NCI-H2081 treated with DMSO at 0.1 percent for 48 hours (cell line): ENCODE measurements at places on chromosomes 11 and 22.

DNA sequence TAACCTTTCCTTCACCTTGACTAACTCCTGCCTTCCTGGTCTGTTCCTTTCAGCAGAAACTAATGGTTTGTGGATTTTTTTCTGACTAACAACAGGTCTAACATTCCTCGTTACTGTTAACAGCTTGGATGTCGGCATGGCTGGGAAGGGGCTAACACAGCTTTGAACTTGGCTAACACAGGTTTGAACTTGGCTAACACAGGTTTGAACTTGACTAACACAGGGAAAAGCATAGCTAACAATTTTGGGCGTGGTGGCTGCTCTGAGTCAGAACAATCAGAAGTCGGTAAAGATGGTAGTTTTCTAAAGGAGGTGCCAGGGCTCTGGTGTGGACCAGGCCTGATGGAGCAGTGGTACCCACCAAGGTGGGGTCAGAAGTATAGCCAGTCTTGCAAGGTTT lies 16.1 kb downstream of the MIAT start:
- no peak for DNase-seq

DNA sequence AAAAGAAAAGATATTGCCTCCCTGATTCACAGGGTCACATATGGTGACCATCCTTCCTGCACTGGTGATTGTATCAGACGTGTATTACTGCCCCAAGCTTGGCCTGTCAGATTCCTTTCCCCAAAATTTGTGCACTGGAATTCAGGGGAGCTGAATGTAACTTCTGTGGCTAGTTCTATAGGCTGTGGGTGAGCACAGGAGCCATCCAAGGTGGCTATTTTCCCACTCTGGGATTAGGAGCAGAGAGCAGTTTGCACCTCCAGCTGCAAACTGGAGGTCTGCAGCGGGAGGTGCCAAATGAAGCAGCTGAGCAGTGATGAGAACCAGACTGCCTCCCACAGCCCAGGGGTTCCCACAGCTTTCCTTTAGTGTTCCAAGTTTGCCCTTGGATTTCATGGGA lies 124.2 kb upstream of the PITPNB start:
- no peak for DNase-seq

DNA sequence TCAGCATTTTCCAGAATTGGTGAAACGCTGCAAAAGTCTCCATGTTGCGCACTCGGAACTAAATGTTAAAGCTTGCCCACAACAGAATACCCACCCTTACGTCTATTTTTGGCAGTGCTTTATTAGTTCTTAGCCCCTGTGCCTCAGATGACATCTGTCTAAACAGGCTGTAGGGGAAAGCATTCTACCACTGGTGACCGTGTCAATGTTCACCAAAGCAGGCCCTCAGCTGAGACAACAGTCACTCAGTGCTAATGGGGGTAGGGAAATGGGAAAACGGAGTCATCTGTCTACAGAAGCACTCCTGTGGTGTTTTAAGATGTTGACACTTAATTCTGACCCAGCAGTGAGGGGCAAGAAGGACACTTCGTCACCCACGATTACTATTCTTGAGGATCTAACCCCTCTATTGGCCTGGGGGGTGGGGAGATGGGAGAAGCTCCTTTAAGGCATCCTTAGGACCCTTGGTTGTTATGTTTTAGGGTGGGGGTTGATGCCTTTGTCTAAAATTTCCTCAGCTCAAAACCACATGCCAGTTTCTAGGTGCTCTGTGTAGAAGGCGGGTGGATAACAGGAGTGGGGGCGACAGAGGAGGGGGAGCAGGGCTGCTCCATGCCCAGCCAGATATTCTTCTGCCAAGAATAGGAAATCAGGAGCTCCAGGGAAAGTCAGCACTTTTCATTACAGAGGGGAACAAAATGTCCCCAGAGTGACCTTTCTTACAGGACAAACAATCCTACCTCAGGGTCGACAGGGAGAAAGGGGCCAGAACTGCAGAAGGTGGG lies 15.6 kb upstream of the MFRP start:
- DNase-seq: no peak

GRCh38 chr11:2313051-2313951 lies 11.5 kb downstream of the TSPAN32 start:
- no peak for DNase-seq

DNA sequence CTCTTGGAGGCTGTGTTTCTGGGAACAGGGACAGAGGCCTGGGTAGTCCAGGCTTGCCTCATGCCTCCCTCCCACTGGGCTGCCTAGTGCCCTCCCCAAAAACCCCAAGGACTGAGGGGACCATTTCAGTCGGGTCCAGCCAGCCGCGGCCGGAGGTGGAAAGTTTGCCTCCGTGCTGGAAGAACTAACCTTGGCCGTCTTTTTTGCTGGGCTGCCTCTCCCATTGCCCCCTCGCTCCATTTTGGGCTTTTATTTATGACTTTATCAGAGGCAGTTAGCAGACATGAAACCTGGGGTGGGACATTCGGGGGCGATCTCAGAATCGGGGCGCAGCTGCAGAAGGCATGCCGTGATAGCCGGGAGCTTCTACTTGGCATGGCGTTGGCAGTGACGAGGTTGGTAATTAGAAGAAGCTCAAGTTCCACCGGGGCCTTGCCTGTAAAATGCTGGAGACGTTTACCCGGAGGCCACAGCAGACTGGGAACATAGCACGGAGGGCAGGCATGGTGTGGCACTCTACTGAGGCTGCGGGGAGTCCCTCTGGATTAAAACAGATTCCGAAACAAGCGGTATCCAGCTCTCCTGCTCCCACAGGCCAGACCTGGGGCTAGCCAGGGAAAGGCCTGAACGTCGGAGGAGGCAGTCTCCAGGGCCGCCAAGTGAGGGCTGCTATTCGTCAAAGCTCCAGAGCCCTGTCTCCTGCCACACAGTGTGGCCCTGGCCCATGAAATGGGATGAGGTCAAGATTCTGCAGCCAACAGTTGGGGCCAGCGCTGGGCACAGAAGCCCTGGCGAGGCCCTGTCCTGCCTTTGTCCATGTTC lies 76.4 kb upstream of the PPARA start:
- DNase-seq: no peak

GRCh38 chr11:18064450-18065054 lies 18.5 kb upstream of the TPH1 start:
- peak; percentile 95 for DNase-seq

DNA sequence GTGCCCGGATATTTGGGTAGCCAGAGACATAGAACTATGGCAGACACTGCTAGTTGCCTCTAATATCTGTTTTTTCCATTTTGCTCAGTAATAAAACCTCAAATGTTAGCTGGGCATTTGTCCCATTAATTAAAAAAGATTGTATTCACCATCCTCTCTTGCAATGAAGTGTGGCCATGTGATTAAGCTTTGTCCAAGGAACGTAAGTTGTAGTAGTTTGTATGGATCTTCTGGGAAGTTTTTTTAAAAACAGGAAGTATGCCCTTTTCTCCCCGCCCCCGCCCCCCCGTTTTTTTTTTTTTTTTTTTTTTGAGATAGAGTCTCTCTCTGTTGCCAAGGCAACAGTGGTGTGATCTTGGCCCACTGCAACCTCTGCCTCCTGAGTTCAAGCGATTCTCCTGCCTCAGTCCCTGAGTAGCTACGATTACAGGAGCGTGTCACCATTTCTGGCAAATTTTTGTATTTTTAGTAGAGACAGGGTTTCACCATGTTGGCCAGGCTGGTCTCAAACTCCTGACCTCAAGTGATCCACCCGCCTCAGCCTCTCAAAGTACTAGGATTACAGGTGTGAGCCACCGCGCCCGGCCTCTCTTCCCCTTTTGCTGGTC lies 1.7 kb upstream of the TMEM135 start:
- no peak for DNase-seq

GRCh38 chr11:83656796-83657330 lies 370.7 kb upstream of the CCDC90B start:
- DNase-seq: no peak

DNA sequence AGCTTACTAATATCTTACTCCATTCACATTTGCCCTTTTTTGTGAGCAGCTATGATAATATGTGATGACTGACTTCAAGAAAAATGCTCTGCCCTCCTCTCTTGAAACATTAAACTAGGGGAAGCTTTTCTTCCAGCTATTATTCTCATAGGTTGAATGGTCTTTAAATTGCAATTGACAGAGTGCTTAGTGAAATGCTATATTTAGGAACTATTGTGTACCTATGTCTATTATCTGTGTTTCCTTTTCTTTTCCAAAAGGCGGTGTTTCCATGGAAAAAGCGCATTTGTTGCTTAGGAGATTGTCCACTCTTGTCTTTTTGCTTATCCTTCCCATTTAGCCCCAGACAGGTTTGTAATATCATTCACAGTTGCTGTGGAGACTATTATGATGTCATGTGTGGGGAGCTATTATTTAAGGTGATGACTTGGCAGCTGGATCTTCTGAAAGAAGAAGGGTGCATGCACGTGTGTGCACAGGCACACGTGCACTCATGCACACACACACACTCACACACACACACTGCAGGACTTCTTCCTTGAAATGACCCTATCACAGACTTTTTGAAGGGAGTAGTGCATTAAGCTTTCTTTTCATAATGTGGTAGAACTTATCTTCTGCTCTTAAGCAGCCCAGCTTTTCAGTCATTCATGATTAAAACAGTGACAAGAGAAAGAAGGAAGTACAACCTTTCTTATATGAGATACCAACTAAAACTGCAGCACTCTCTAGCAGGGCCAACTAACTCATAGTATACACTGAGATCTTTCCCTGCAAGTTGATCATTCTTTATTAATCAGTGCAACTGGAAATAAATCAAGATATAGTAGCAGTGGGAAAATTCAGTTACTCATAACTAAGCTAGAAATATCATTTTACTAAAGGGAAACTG lies 340.8 kb upstream of the MTNR1B start:
- DNase-seq: peak; percentile 93

- DNase-seq: no peak
Observed at GRCh38 chr22:39525658-39525975, 5.3 kb downstream of the ATF4 start.

DNA sequence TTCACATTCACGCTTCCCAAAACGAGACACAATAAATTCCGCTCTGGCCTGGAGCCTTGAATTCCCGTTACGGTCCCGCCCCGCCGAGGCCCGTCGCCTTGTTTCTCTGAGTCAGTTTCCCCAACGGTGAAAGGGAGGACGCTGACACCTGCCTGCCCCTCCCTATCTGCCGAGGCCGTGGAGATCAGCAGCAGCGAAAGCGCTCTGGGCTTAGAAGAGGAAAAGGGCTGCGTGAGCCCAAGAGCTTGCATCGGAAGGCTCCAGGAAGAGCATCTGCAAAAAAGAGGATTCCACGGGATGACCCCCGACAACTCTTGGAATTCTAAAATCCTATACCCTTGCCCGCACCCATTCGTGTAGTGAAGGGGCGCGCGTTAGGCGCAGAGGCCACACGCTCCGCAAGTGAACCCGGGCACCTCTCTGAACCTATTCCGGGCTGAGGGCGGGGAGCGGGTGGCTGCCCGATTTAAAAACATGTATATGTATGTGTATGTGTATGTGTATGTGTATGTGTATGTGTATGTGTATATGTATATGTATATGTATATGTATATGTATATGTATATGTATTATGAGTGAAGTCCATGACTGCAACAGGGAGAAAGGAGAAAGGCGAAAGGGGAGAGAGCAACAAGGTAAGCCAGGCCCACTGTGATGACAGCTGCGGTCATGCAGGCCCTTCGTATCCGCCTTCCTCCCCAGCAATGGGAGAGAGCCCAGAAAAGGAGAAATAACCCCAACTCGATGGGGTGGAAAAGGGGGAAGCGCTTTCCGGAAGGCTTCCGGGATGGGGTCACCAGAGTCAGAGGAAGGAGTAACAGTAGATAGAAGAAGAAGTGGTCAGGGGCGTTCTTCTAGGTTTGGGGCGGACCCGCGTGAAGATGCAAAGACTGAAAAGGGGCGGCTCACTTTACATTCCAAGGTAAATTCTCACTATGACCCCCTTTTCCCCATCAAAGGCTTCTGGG lies 948 bp upstream of the MRTFA start:
- DNase-seq: no peak

DNA sequence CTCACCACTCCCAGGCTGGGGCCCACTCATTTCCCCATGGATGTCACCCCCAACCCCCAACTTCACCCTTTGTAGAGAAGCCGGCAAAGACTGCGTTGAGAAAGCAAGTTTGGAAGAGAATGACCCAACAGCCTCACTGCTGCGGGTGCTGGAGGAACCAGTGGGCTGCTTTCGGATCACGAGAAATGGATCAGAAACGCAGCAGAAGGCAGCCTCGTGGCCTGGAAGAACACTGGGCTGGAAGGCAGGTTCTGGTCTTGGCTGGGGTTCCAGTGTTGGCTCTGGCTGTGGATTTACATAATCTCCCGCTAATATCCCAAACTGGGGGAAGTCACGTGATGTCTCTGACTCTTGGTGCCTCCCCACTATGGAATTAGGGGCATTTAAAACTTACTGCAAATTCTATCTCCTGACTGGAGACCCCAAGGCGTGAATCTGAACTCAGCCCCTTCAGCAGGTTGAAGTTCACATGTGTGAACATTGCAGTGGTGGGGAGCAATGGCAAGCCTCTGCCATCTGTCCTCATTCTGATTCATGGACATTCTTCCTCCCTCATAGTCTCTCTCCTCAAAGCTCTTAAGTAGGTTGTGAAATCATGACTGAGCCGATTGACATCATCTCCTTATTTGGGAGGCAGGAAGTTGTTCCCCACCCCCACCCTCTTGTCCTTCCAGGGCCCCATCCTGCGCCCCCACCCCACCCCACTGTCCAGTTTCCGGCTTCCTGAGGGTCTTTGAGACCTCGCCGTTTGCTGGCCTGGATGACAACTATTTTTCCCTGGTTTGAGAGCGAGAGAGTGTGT lies 37.0 kb upstream of the TIMP3 start:
- no peak for DNase-seq

DNA sequence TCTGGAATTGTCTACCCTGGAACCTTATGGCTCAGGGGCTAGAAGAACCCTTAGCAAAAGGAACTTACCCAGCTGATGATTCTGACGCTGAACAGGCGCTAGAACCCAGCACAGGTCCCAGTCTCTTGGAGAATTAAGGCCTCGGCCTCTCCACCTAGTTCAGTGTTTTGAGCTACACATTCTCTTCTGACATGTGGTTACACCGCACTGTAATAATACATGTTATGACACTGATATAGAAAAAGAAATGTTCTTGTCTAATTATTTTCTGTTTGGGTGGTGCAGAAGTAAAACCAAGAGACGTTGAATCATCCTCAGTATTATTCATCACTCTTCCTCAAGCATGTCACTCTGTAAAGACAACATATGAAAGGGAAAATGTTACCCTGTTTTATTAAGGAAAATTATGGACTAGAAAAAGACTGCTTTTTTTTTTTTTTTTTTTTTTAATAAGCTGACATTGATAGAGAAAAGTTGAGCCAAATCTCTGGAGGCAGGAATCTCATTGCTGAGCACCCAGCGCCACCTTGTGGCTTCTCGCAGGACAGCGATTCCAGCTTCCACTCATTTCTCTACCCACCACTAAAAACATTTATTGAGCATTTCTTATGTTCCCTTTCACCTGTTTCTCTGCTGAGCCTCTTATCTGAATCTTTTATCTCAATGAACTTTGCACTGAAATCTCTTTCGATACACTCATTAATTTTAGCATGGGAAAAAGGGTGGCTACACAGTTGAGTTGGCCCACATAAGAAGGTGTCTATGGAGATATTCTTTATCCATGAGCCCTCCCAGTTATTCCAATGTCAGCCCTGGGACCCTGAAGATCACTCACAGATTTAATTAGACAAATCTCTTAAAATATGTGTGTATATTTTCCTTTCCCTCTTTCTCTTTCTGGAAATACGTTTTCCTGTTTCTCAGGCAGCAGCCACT lies 12.6 kb upstream of the APLNR start:
- DNase-seq: no peak
